ENCODE measurements at places on chromosomes 5 and 9.

- no peak for DNase-seq
Observed at GRCh38 chr5:145403992-145404391, 431.1 kb downstream of the PRELID2 start.

DNA sequence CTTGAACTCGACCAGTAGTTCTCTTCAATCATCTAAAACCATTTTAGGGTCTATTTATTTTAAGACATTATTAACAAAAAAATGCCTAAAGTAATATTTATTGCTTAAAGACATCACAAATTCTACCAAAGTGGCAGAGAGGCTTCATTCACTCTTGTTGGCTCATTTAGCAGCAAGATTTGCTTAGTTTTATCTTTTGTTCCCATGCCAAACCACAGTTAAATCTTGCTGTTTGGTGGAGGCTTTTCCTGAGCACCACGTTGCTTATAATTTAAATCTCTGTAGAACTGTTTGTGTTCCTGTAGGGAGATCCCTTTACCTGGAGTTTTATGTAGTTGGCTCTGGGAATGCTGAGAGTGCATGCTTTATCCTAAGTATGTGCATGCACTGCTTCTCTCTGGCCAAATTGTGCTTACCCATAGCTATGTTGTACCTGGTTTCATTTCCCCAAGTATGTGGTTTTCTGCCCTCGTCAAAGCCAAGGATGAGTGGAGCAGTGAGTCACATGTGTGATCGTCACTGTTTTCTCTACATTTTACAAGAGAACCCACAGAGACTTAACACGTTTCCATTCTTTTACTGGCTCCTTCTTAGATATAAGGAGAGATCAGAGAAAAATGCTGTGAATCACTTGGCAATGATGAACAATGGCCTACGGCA is 42.1 kb upstream of the MAST4 start:
- DNase-seq: no peak

GRCh38 chr5:176543428-176544182 is 5.5 kb upstream of the CDHR2 start:
- DNase-seq: peak; percentile 46

DNA sequence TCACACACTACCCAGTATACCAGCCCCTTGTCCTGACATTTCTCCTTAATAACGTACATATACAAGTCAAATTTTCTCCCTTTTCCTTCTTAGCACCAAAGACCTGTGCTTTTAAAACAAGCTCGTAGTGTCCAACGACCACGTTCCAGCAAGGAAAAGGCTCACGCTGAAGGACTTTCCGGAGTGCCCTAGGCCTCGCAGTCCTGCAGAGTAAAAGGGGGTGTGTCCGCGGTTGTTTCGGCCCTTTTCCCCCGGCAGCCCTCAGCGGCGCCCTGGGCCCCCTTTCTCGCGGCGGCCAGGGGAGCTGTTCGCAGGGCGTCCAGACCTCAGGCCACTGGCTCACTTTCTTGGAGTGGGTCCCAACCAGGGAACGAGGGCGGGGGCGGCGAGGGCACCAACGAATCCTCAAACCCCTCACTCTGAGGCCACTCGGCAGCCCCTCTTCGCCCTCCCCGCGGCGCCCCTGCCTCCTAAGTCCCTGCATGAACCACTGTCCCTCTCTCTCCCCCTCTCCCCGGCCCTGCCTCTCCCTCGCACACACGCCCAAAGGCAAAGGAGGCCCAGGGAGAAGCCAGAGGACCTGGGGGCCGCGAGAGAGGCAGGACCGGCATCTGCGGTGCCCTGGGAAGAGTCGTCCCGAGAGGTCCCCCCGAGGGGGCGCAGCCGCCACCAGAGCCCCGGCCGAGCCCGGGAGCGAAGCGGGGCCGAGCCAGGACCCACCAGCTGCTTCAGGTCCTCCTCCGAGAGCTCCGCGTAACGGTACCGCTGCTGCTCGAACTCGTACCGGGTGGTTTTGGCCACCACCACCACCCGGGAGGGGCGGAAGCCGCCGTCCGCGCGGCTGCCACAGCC is 720 bp downstream of the NADK2 start:
- DNase-seq: no peak

- no peak for DNase-seq
Observed at GRCh38 chr5:117201001-117201400, 626.4 kb upstream of the SEMA6A start.

GRCh38 chr9:98922721-98923435 is 20.8 kb upstream of the COL15A1 start:
- DNase-seq: no peak

GRCh38 chr5:1409381-1410110 is 35.7 kb downstream of the SLC6A3 start:
- DNase-seq: no peak

DNA sequence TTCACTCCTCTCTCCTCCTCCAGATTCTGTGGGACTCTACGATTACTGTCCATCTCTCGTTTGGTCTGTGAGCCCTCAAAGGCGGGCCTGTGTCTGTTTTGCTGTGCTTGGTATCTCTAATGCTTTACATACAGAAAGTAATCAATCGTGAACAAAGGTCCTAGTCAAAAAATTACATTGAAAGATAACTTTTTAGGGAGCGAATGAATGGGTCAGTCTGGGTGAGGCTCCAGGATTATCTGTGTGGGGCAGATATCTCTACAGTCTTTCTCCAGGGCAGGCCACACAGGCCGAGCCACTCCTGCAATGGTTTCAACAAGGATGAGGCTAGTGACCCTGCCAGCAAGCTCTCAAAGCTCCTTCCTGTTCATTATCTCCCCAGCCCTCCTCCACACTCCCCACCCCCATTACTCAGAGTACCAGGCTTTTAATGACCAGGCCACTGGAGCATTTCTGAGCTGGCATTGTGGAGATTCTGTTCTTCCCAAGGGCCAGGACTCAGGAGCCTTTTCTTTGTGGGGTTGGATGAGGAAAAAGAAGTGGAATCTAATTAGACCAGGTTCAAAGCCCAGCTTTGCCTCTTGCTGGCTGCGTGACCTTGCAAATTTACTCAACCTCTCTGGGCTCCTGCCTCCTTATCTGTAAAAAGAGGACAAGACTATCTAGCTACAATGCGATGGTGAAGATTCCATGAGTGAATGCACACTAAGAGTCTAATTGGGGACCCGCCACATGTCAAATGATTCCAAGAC is 10.2 kb downstream of the CORO2A start:
- no peak for DNase-seq

DNA sequence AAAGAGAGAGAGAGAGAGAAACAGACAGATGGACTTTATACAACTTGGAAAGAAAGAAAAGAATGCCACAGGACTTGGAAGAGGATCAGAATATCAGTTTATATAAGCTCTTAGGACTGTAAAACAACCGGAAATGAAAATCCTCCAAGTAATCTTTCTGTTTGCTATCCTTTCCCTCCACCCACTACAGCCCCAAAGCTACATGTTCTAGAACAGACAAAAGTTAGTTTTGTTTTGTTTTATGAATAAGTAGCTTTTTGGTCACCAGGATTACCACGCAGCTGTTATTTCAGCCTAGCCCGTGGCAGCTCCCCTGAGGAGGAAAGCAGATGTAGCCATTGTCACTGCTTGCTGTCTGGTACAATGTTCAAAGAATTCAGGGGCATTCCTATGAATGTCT is 66.6 kb downstream of the SH3TC2 start:
- DNase-seq: no peak

GRCh38 chr9:78663369-78663768 is 366.4 kb downstream of the PSAT1 start:
- DNase-seq: no peak

DNA sequence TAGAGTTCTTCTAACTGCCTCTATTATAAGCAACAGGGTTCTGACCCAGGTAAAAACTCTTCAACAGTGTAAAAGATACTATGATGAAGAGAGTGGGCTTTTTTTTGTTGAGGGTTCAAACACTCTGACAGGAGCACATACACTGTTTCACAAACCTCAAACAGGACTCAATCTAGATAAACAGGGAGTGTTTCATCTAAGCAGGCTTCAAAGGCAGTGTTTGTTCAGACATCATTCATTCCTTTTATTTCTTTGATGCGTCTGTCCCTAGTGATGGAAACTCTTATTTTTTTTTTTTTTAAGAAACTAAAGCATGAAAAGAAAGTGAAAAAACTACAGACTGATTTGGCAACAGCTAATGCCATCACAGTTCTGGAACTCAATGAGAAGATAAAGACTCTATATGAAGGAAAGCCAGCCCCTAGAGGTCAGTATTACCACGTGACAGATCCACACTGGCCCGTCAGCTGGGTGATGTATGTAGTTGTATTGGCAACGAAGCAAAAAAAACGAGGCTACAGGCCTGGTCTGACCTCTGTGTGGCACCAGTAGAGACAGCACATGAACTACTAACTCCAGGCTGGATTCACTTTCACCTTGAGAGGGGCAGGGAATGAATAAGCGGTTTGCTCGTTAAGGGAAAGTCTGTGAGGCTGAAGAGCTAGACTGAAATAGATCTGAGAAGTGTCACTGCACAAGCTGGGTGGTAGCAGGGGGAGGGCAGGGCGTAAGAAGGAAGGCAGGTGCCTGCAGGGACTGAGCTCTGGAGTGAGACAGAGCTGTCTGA is 172.2 kb downstream of the CCDC192 start:
- no peak for DNase-seq

DNA sequence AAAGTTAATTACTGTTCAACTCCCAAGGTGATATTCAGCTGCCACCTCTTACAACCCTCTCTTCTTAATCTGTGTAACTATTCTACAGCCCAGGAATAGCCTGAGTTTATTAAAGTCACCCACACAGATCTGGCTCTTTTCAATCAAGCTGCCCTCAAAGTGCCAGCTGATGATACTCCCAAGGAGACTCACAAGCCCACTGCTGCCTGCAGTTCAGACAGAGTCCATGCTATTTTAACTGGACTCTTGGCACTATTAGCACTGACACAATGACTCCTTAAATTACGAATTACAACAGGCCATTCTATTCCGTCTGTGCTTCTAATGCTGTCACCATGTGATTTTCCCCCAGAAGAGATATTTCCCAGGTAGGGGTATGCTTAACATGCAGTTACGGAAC is 26.3 kb downstream of the REEP5 start:
- no peak for DNase-seq

GRCh38 chr5:176812269-176813259 is 2.2 kb downstream of the UNC5A start:
- DNase-seq: no peak

- DNase-seq: no peak
Observed at GRCh38 chr9:135551031-135551430, 5.1 kb downstream of the OBP2A start.

- DNase-seq: no peak
Observed at GRCh38 chr5:30849931-30850710, 343.4 kb upstream of the CDH6 start.

DNA sequence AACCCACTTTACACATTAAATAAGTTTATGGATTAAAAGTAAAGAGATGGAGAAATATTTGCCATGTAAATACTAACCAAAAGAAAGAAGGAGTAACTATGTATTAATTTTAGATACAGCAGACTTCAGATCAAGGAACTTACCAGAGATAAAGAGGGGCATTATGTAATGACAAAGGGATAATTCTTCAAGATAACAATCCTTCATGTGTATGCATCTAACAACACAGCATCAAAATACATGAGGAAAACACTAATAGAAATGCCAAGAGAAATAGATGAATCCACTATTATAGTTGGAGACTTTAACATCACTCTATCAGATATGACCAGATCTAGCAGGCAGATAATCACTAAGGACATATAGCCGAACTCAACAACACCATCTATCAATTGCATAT is 149.8 kb upstream of the ANKRD55 start:
- DNase-seq: no peak

DNA sequence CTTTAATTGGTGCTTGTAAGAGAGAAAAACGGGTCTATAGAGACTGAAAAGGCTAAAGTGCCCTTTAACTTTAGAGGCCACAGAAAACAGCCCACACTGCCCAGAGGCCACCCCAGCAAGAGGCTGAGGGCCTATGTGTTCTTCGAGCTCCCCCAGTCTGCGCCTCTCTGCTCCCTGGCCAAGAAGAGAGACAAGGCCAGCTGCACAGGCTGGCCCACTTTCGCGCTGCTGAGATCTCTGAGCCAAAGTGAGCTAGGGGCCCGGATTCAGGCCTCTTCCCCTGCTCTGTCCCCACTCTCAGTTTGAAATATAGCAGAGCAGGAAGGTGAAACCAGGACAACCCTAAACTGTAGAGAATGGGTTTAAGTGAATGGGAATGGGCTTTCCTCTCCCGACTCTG is 132.0 kb upstream of the TRIM32 start:
- DNase-seq: no peak

GRCh38 chr5:53399926-53400697 is 80.3 kb upstream of the FST start:
- no peak for DNase-seq

GRCh38 chr5:126869005-126869451 is 92.1 kb downstream of the LMNB1 start:
- no peak for DNase-seq

DNA sequence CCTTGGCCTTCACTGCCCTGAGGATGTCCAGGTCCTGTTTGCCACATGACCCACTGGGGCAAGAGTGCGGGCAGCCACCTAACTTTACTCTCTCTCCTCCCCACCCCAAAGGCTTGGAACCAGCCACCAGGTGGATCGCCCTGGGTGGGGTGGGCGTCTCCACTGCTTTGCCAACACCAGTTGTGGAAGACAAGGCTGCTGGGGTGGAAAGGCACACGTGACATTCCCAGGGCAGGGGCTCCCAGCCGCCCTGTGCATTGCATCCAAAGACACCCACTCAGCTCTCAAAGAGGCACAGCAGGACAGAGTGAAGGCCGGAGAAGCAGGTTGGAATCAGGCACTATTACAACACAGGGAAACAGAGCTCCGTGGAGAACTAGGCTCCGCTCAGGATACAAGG is 162.2 kb downstream of the OLFM1 start:
- no peak for DNase-seq

DNA sequence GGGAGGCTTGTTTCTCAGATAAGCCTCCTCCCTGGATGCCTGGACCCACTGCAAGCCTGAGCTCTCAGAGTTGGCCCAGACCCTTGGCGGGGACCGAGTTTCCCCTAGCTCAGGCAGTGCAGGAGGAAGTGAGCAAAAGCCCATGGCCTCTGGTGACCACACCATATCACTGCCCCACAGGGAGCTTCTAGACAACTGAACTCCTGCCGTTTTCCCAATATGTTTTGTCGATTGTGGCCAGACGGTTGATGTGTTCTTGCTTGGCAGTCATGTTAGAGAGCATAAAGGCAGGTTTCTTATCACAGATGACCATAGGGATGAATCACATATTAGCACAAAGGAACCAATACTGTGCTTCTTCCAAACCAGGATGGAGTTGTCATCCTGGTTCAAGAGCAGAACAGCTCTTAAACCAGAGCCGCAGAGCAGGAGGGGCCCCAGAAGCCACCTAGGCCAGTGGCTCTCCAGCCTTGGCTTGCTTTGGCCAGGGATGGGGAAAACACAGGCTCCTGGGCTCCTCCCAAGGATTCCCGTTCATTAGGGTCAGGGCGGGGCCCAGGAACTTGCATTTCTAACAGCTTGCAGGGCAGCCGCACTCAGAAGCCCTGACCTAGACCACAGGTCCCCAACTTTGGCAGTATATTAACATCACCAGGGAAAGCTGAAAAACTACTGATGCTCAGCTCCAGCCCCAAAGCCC is 113.1 kb upstream of the TBC1D2 start:
- DNase-seq: no peak

Data from stimulated activated CD8-positive, alpha-beta memory T cell treated with anti-CD3 and anti-CD28 coated beads, Interleukin-7, amount 100 ng/mL, for 1 hour (primary cell).